ENCODE measurements at places on chromosomes 3 and 15. TPM values are rescaled to one million over a fixed set of nuclear protein-coding genes. Genes with fewer than 3 reads are reported as not detected.
A peak's percentile ranks its signal among the peaks of the same experiment; 100 is the strongest.

The ZFAND6 gene
- total RNA-seq = 50.8 TPM

The ATP13A3 gene
- total RNA-seq = 117 TPM

The ARMC8 gene
- 15.9 TPM for total RNA-seq

The C3orf70 gene
- total RNA-seq = 0.69 TPM

The ERC2 gene
- not detected for total RNA-seq

The IL5RA gene
- not detected for total RNA-seq

DNA sequence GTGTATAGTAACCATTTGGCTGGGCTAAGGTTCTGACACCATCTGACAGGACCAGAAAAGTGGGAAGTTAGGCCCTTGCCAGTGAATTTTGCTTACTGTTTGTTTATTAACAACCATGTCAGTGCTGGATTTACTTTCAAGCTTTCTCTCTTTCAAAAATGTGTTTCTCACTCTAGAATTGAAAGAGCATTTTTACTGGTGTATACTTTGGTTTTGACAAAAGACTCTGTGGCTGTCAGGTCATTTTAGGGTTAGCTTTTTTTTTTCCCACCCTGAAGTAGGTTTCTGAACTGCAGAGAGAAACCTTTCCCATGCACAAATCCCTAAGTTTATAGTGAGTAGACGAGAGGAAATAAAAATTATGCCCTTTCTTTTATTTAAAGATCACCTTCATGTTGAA, 230.0 kb upstream of the TBC1D5 start:
- no peak for DNase-seq

DNA sequence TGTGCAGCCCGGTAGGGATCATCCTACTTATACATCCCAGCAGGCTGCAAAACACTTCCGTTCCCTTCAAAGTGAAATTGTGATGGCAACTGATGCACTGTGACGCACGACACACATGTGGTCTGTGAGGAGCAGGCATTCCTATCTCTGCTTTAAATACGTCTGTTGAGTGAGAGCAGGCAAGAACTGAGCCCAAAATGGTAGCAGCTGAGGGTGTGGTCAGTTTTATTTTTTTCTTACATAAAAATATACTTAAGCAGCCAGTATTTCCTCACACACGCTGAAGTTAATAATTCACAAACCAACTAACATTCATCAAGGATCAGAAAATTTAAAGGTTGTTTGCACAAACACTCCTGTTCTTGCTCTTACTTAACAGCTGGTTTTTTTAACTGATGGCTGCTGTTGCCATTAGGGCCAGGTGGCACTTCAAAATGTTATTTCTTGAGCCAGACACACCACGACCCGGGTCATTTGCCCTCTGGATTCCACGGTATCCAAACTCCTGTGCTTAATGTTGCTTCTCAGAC, 23.9 kb downstream of the LRIG1 start:
- DNase-seq = no peak

GRCh38 chr15:71043373-71043772, 71.9 kb upstream of the THSD4 start:
- no peak for DNase-seq

DNA sequence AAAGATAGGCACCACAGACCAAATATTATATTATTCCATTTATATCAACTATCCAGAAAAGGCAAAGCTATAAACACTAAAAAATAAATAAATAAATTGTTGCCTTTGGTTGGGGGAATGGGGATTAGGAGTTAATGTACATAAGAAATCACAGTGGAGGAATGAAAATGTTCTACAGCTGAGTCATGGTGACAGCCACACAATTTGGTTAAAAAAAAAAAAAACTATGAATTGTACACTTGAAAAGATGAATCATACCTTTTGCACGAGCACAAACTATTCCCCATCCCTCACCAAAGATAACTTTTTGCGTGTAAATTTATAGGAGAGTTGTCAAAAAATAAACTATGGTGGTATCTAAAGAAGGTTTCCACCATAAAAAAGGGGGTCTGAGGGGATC, 103.2 kb downstream of the TBC1D5 start:
- DNase-seq = no peak

GRCh38 chr3:76585794-76586392, 454.0 kb upstream of the ROBO2 start:
- no peak for DNase-seq

- DNase-seq = no peak
Measured at GRCh38 chr3:32077260-32078084, 28.9 kb upstream of the GPD1L start.

GRCh38 chr3:190012314-190012782, 108.3 kb downstream of the P3H2 start:
- no peak for DNase-seq

DNA sequence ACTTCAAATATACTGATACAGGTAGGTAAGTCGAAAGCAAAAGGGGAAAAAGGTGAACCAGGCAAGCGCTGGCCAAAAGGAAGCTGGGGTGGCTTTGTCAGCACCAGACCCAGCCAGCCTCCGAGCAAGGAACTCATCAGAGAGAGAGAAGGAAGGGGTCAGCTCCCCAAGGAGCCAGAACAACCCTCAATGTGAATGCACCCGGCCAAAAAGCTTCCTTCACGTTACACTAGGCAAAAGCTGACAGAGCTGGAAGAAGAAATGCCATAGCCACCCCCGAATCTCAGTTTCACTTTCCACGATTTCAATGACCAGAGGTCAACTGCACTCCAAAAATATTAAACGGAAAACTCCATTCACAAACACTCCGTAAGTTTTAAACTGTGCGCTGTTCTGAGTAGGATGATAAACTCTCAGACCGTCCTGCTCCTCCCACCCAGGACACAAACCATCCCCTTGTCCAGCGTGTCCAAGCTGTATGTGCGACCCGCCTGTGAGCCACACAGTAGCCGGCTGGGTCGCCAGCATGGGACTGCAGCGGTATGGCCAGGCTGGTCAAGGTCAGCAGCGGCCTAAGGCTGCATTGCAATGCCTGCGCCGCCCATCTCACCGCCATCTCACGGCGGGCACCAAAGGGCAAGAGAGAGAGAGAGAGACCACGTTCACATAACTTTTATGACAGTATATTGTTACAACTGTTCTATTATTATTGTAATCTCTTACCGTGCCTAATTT, 29.7 kb downstream of the CYFIP1 start:
- no peak for DNase-seq

GRCh38 chr3:127789051-127789450, 33.3 kb downstream of the MGLL start:
- no peak for DNase-seq

DNA sequence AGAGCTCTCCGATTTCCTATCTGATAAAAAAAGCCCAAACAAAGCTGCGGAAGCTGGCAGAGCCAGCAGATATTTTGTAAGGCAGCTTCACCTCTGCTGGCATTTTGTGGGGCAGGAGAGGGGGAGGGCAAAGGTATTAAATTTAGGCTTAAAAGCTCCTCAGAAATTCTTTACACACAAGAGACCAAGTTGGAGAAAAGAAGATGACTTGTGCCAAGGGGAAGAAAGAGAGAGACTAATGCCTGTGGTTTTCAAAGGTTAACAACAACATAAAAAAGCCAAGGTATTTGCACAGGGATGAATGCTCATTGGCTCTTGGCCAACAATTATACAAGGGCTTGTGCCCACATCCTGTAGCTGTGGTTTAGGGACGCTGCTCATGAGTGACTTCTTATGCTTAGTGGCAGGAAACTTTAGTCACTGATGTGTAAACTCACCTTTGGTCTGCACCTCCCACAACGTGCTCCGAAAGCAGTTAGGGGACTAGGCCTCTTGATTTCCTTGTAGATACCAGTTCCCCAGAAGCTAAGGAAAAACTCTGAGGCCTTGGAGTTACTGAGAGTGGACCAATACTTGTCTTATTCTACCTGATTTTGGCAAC, 152.9 kb downstream of the TPRG1 start:
- DNase-seq = no peak

GRCh38 chr15:93803421-93804152, 427.8 kb upstream of the MCTP2 start:
- DNase-seq = no peak

DNA sequence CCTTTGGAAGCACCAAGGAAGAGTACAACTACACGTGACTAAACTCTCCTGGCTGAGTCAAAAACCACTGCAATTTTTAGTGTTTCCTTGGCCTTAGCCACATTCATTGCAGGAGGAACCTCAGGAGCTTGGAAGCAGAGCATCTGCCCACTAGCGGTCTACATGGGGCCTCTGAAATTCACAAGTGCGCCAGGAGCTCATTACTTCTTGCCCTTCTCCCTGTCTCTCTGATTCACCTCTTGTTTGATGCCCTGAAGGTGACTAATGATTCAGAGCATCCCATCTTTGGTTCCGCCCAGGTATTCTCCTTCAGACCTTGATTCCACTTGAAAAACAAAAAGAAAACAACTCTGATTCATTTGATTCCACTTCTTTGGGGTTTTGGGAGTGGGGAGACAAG, 201.1 kb upstream of the LPP start:
- no peak for DNase-seq

DNA sequence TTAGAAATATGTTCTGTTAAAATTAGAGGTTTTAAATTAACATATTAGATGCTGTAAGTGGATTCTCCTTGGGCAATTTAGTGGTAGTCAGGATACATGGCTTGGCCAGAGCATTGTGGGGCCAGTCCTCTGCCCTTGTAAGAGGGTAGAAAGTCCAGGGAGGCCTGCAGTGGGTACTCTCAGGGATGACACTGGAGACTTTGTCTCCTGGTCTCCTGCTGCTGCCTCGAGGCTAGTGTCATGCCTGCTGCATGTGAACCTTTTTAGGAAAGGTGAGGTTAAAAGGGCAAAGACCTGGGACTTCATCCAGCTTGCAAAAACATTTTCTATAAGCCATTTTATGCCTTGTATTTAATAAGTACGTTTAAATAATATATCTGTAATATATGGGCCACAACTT, 96.8 kb upstream of the PROK2 start:
- DNase-seq = no peak

- no peak for DNase-seq
Measured at GRCh38 chr3:73026111-73026759, 29.6 kb downstream of the PPP4R2 start.

DNA sequence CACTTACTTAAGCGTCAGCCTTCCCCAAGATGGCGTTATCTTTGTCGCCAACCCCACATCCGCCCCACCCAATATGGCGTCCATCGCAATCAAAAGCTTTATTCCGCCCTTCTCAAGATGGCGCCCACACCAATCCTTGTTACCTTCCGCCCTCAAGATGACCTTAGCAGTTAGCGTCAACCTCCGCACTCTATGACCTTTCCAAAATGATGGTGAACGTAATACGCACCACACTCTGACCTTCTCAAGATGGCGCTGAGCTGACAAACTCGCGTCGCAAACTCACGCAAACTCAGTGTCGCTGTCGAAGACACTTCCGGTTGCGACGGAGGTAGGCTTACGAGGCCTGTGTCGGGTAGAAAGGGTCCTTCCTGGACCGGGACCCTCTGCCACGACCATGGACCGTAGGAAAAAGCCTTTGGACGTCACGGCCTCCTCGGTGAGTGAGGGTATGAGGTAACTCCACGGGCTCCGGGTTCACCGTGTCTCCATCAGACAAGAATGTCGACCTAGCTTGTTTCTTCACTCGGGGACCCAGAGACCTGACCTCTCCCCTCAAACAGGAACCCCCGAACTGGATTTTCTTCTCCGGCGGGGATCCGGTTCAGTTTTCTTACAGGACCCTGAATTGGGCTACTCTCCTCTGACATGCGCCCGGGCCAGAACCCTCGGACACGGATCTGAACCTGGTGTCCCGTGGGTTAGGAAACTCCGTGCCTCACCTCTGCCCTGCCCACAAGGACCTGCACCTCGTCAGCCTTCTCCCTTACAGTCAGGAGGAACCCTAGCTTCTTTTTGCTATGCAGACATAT, at the start of gene CCDC174:
Gene CCDC174, plus strand, starts transcription at position 323 of the 812 bp plus-strand sequence. Its CDS starts 75 bp downstream, at position 398.
- DNase-seq = peak; percentile 97

GRCh38 chr3:30964612-30965011, 70.2 kb upstream of the GADL1 start:
- no peak for DNase-seq

GRCh38 chr3:167978071-167978470, 117.7 kb downstream of the GOLIM4 start:
- no peak for DNase-seq

DNA sequence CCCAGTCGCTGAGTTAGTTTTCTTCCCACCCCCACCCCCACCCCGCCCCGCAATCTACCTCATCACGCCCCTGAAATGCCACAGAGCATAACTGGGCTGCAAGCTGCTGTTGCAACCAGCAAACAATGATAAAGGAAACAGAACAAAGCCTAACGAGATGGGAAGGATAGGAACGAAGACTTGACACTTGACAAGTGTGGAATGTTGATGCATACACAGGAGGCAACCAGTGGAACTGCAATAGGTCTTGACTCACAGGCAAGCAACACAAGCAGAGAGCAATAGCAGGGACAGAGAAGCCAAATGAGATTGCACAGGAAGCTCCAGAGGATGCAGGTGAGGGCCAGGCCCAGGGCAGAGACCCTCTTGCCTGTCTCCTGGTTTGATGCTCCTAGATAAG, 225.9 kb downstream of the IGSF11 start:
- DNase-seq = no peak

DNA sequence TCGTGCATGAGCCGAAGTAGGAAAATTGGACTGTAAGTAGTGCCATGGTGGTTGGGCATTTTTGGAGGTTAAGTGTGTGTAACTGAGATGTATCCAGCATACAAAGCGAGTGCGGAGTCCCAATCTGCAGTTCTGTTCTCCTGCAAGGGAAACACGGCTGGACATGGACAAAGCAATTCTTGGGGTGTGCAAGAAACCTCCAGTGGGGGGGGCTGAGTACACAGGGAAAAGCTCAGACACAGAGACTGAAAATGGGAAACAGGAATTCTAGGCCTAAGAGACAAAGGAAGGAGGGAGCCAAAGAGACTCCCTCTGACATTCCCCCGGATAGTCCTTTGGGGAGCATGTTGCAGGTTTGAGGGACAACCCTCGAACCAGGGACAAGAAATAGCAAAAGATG, 83.2 kb upstream of the PLSCR4 start:
- no peak for DNase-seq

GRCh38 chr3:184443364-184443763, 63.5 kb downstream of the CHRD start:
- no peak for DNase-seq

DNA sequence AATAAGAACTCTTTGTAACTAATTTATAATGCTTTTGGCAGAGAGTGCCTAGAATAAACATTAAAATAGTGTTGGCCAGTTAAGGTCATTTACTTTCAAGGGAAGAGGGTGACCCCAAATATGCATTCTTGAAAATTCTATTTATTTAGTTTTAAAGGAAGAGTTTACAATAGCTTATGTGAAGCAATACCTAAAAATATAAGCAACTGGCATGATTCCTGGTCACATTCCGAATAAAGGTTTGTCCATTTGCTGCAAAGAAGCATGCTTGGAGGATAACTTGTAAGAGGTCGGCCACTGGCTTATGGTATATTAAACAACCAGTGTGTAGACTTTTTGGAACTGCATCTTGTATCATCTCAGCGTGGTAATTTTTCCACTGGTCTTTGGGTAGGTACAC, 10.2 kb downstream of the MITF start:
- DNase-seq = no peak

DNA sequence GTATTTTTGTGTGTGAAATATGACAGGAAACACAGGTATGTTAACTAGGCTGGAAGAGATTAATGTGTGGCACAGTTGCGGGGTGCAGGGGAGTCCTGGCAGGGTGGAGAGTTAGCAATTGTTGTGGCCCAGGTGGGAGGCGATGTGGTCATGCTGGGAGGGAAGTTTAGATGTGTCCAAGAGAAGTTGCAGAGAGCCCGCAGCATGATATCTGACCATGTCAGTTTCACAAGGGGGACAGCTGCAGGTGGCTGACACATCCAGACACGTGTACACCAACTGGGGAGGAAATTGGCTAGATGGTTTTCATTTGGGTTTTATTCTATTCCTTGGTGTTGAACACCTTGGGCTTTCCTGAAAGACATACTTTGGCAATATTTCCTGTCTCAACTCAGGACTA, 172.8 kb upstream of the RGMA start:
- DNase-seq = no peak

All from right lobe of liver (tissue), 6 donors.